NCI-H1417 (cell line): ENCODE measurements at places on chromosomes 5 and 9.

DNA sequence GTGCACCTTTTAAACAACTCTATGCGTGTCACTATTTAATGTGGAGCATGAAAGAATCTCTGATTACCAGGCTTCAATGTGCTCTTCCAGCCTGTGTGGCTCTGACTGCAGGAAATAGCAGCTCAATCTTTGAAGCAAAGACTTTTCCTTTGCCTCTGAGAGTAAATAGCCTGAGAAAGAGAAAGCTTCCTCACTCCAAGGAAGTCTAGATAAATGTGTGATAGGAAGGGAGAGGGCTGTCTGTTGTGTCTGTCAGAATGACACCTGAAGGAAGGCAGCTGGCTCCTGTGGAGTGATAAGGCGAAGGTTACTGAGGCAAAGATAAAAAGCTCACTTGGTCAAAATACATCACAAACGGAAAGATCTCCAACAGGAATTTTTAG lies 205.3 kb upstream of the HAPLN1 start:
- DNase-seq = no peak

DNA sequence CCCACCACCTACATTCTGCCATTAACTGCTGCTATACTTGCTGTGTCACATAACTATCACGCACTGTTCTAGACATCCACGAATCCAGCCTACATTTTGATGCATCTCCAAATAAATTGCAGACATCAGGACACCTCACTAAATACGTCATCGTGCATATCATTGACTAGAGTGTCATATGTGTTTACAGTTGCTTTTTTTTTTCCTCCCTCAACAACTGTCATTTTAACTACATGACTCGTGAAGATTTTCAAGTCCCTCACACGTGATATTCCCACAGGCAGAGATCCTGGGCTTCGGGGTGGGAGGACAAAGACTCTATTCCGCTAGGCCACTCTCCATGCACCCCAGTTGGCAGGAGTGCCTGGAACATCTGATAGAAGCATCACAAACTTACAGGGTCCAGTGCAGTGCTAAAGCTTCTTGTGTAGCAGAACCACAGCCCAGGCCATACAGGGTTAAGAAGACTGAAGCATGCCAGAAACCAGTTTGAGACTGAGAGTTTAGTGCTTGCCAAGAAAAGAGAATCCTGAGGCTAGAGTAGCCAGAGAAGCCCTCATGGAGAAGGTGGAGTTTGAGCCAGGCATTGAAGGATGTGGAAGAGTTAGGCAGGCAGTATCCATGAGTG lies 1.1 kb downstream of the PCYOX1L start:
- DNase-seq = no peak

DNA sequence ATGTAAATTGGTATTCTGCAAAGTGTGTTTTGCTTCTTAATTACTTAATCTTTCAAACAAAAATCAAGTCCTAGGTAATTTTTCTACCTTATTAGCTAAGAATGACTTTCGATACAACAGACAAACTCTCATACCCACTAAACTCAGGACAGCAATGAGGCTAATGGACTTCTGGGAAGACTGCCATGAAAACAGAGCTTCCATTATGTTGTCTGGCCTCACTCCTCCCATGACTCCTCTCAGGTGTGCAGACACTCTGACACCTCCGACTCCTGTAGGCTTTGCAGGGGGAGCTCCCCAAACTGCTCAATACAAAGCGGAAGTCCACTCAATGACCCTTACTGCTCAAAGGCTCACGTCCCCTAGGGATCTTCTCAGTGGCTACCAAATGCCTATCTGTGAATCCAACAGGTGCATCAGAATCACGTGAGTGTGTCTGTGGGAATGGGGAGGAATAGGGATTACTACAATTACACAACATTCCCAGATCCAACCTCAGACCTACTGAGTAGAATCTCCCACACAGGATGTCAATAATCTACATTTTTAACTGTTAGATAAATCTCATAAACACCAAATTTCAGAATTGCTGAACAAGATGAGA lies 289.9 kb downstream of the RAB3C start:
- no peak for DNase-seq

- no peak for DNase-seq
Observed at GRCh38 chr9:124598048-124598447, 90.8 kb upstream of the NR5A1 start.

- no peak for DNase-seq
Observed at GRCh38 chr9:89361816-89362646, 43.7 kb downstream of the SECISBP2 start.

DNA sequence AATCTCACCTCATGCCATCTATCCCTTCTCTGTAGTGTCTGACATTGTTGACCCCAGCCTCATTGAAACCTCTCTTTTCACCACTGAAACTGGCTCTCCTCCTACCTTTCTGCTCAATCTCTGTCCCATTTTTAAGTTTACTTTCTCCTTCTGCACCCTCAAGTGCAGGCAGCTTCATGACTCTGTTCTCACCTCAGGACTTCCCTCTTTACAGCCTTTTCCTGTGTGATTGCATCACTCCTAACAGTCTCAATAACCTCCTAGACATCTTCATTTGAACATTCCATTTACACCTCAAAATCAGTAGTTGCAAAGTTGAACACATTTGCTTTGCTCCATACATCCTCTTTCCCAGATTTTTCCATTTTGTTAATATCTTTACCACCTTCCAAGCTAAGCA lies 172.1 kb downstream of the RASEF start:
- no peak for DNase-seq
